ENCODE measurements at places on chromosomes 2 and 18. TPM values are rescaled to one million over a fixed set of nuclear protein-coding genes. Genes with fewer than 3 reads are reported as not detected.

Gene ECEL1
- total RNA-seq, result 6.5 TPM

Gene ALLC
- total RNA-seq, result not detected

Gene KHK
- total RNA-seq, result 20.5 TPM

Gene CD28
- not detected for total RNA-seq

Gene EVA1A
- total RNA-seq, result 4.3 TPM

GRCh38 chr2:202608142-202608852 lies 26.5 kb upstream of the FAM117B start:
- no peaks in the 10 kb centered on the region for H3K36me3 ChIP-seq
- DNase-seq, result no peak
- no peaks in the 10 kb centered on the region for H3K27me3 ChIP-seq
- no peak overlapping the region for H3K4me3 ChIP-seq
- no peaks in the 10 kb centered on the region for H3K4me1 ChIP-seq

DNA sequence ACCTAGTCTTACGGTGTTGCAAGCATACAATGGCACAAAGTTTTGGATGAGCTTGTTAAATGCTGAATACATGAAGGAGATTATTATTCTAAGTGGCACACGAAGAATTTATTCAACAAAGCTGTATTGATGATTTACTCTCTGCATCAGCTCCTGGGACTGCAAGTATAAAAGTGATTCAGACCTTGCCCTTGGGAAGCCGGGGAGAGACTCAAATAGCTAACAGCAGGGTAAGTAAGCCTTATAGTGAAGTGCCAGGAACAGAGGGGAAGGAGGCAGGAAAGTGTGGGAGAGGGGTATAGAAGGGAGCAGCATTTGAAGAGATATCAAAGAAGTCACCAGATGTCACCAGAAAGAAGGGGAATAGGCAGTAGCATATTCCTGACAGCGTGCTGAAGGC lies 115.4 kb downstream of the MCFD2 start:
- no peaks in the 10 kb centered on the region for H3K27me3 ChIP-seq
- no peaks in the 10 kb centered on the region for H3K36me3 ChIP-seq
- no peak for DNase-seq

GRCh38 chr2:101153077-101153707 lies 2.0 kb upstream of the TBC1D8 start:
- H3K27ac ChIP-seq, result no peak overlapping the region
- H3K4me1 ChIP-seq, result peaks cover 10% of the 10 kb centered on the region
- no peak for DNase-seq
- peaks cover 8% of the 10 kb centered on the region for H3K27me3 ChIP-seq
- H3K36me3 ChIP-seq, result no peaks in the 10 kb centered on the region
